ENCODE measurements at places on chromosomes 5 and 9. TPM values are rescaled to one million over a fixed set of nuclear protein-coding genes. Genes with fewer than 3 reads are reported as not detected.
A peak's percentile ranks its signal among the peaks of the same experiment; 100 is the strongest.

DNA sequence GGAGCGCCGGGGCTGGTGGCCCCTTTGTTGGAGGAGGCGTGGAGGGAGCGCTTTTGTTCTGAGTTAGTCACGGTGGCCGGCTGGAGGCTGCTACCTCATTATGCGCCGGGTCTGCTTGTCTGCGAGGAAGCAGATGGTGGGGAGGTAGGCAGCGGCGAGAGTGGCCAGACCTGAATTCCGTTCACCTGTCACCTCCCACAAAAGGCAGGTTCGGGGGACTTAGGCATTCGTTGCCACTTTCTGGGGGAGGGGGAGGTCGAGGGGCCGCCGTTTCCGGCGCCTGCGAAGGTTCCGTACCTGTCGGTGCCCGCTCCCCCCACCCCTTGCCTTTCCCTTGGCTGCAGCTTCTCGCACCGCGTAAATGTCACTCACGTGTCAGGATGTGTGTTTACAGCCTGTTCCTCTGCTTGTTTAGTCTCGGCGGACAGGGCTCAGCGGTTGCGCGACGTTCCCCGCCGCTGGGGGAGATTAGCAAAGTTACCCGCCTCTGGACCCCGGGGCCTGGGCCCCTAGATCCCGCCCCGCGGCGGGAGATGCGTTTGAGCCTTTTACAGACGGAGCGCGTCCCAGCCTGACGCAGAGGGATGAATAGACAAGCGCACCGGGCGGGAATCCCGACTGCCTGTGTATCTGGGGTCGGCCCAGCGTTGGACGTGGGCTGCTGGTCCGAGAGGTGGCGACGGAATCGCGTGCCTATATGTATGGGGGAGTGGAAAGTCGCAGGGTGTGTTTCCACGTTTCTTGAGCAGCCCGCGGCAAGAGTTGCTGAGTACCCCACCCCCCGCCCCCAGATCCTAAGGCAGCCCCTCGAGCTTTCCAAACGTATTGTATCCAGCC is 2.7 kb upstream of the LHX2 start:
- peaks cover 77% of the 10 kb centered on the region for H3K27me3 ChIP-seq
- H3K27ac ChIP-seq: no peak overlapping the region
- peak overlapping the region; percentile 59 for H3K4me3 ChIP-seq
- peaks cover 5% of the 10 kb centered on the region for H3K4me1 ChIP-seq

DNA sequence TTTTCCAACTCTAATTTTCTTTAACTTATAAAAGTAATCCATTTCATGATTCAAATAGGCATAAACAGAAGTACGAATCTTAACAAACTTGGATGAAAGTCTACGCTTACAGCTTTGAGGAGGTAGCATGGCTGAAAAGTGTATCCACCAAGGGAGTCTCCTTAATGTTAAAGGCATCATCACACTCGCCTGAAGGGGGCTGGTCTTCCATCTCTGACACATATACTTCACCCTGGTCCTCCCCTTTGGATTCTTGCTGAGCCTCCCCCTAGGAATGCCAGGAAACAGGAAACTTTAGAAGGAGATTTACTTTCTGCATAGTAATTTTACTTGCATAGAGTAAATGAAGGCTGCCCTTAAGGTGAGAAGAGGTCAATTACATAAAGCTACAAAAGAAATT is 10.3 kb upstream of the NME5 start:
- DNase-seq: no peak
- no peak overlapping the region for H3K4me3 ChIP-seq
- H3K27ac ChIP-seq: no peak overlapping the region
- no peaks in the 10 kb centered on the region for H3K4me1 ChIP-seq

DNA sequence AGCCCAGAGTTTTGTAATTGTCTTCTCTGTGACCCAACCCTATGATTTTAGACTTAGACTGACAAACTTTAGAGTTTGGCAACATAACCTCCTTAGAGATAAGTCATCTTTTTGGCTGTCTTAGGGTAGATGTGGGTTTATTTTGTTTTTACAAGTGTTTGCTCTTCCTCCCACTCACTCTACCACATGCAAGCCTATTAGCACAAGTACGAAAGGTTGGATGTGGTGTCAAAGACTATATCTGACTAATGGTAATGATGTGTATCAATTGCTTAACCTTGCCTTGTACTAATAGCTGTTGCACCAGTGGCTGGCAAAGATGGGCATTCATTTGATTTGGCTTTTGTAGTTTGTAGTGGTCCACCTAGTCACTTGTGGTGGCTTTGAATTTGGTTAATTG is 46.5 kb downstream of the SLC25A46 start:
- H3K4me1 ChIP-seq: no peaks in the 10 kb centered on the region
- no peak overlapping the region for H3K27ac ChIP-seq
- DNase-seq: no peak

SMC5 gene
- total RNA-seq: 31.6 TPM

ADAMTS12 gene
- not detected for total RNA-seq
